ENCODE measurements at places on chromosomes 6 and 20.

GRCh38 chr20:50019466-50020256 lies 36.9 kb downstream of the SNAI1 start:
- DNase-seq: no peak

- no peak for DNase-seq
Measured at GRCh38 chr20:57053793-57054552, 212.5 kb downstream of the BMP7 start.

GRCh38 chr6:83114164-83114563 lies 46.7 kb downstream of the DOP1A start:
- no peak for DNase-seq

GRCh38 chr20:26169506-26169905 lies 472.9 kb upstream of the ZNF337 start:
- no peak for DNase-seq

- no peak for DNase-seq
Measured at GRCh38 chr20:2653556-2654383, 1.3 kb downstream of the NOP56 start.

DNA sequence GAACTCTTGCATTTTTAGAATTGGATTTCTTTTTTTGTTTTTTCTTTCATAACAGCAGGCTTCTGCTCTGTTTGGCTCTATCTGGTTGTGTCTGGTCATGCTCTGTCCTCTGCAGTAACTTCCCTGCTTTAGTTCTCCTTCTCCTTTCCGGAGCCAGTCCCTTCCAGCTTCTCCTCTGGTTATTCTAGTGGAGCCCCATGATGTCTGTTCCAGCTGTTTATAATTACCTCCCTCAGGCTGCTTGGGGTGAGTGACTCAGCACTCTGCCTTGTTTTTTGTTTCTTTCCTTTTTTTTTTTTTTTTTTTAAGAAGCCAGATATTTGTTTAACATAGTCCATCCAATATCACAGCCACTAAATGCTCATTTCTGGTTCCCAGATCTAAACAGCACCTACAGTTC lies 409.6 kb downstream of the MAFB start:
- peak; percentile 91 for DNase-seq

GRCh38 chr20:14956026-14956425 lies 618.6 kb upstream of the FLRT3 start:
- DNase-seq: no peak

DNA sequence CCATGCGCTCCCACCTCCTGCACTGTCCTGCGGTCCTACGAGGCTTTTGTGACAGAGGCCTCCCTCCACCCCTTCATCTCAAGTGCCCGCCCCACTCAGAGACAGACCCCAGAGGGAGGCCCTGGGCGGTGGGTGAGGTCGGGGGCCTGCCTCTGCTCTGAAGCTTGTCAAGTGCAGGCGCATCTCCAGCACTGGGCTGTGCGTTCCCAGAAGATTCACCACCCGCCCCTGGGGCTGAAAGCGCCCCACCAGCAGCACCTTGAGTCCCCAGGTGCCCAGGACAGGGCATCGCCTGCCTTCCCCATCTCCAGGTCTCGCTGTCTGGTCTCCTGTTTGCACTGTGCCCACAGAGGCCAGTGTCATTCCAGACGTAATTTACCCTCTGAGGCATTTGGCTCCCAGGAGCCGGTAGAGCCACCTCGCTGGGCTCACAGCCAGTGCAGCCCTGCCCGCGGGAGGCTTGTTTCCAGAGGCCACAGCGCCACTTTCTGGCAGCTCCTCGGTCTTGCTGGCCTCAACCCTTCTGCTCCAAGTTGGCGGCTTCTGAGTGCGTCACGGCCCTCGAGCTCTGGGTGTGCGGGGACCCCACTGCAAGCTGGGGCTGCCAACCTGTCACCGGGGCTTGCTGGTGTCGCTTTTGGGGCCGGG lies 191.1 kb downstream of the TAF4 start:
- DNase-seq: no peak

GRCh38 chr6:148648754-148649453 lies 97.9 kb upstream of the UST start:
- peak; percentile 68 for DNase-seq

- DNase-seq: peak; percentile 69
Measured at GRCh38 chr6:4790158-4790899, 14.1 kb downstream of the CDYL start.

DNA sequence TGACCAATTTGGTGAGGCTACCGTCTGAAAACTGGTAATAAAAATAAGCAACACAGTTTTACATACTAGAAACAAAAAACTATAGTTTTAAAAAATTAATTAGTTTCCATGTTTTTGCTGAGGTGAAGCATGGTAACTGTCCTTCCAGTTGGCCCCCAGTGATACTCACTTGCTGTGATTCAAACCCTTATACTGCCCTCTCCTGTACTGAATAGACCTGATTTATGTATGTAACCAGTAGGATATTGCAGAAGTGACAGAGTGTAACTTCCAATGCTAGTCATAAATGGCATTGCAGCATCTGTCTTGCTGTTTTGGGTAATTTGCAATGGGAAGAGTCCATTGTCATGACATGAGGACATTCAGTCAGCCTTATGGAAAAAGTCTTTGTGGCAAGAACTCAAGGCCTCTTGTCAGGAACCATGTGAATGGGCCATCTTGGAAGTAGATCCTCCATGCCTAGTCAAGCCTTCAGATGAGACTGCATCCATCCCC lies 8.9 kb upstream of the CHD6 start:
- DNase-seq: peak; percentile 31

DNA sequence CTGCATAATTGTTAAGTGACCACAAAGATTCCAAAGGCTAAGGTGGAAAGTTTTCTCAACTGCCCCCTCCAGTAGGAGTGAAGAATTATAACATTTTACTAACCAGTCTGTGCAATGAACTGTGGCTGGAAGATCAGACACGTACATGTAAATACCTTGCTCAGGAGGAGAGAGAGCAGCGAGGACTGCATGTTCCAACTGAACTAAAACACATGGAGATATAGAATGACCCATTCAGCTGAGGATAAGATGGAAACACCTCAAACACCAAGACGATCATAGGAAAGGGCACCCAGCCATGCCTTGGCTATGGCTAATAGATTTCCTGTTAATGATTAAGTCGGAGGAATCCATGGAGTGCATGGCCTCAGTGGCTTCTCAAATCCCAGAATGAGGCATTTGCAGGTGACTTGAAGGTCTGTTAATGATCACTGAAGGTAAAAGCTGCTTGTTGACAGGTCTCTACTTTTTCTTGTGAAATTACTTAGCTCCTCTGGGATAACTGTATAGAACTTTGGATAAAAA lies 875.6 kb downstream of the TFAP2A start:
- no peak for DNase-seq

DNA sequence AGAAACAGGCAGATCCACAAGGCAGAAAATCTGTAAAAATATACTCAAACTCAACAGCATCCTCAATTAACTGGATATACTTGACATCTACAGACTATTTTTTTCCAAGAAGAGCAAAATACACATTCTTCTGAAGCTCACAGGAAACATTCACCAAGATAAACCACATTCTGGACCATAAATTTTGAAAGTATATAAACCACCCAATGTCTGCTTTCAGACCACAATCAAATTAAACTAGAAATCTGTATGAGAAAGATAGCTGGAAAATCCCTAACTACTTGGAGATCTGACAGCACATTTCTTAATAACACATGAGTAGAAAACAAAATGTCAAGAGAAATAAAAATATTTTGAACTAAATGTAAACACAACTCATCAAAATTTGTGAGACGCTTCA lies 195.5 kb downstream of the ERMARD start:
- no peak for DNase-seq

- DNase-seq: no peak
Measured at GRCh38 chr6:82877213-82878195, 188.1 kb downstream of the UBE3D start.

- DNase-seq: peak; percentile 55
Measured at GRCh38 chr6:36594816-36595643, 868 bp downstream of the SRSF3 start.

GRCh38 chr20:10634211-10634610 lies 39.6 kb downstream of the JAG1 start:
- DNase-seq: no peak

DNA sequence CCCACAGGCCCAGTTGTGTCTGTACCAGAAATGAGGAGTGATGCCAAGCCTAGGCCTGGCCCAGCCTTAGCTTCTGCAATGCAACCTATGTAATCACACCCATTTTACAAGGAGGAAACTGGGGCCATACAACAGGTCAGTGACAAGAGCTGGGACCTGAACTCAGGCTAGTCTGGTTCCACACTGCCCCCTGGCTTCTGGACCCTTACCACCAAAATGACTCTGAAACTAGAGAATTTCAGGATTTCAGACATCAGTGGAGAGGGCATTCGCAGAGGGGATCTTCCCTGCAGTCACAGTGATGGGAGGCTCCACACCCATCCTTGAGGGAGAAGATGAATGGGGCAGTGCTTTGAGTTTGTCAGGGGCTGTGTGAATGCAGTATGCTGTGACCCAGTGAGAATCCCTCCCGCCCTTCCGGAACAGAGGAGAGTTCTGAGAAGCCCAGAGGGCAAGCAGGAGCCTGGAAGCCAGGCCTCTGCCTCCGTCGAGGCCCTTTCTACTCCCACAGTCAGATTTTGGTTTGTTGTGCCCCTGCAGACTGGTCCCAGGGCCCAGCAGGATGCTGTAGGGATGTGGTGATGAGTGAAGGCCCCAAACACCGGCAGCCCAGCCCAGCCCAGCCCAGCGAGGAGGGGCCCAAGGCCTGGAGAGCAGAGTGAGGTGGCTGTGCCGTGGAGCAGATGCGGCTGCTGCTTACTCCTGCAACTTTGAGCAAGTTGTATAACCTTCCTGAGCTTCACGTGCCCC lies 48.1 kb upstream of the MYL9 start:
- no peak for DNase-seq

GRCh38 chr6:164195278-164195941 lies 780.9 kb downstream of the QKI start:
- DNase-seq: no peak

GRCh38 chr6:49736017-49736508 lies 8.1 kb downstream of the CRISP3 start:
- no peak for DNase-seq

GRCh38 chr20:32536851-32537656 lies 48.1 kb downstream of the NOL4L start:
- DNase-seq: peak; percentile 42

GRCh38 chr20:48910347-48910781 lies 11.1 kb upstream of the ARFGEF2 start:
- DNase-seq: peak; percentile 84

GRCh38 chr6:161168281-161168891 lies 105.5 kb downstream of the AGPAT4 start:
- DNase-seq: peak; percentile 36

DNA sequence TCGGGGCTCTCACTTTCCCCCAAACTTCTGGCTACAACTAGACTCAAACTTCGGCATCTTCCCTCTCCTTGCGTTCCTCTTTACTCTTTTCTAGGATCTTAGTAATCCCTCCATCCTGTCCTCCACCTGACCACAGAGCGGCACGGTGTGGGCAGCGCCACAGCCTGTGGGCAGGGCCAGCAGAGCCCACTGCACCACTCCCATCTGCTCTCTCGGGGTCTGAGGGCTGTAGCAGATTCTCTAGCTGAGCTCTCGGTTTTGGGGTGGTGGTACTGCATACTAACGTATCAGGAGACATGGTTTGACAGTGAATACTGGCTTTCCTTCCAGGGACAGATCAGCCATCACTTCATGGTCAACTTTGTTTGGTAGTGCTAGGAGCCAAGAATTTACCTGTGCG lies 57.4 kb downstream of the EZR start:
- no peak for DNase-seq

- DNase-seq: peak; percentile 26
Measured at GRCh38 chr6:28657769-28658465, 132.2 kb downstream of the GPX5 start.

DNA sequence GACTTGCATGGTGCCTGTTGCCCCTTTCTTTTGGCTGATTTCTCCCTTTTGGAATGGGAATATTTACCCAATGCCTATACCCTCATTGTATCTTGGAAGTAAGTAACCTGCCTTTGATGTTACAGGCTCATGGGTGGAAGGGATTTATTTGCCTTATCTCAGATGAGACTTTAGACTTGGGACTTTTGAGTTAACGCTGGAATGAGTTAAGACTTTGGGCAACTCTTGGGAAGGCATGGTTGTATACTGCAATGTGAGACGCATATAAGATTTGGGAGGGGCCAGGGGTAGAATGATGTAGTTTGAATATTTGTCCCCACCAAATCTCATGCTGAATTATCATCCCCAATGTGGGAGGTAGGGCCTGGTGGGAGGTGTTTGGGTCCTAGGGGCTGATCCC lies 75.5 kb downstream of the SYCP2 start:
- no peak for DNase-seq

DNA sequence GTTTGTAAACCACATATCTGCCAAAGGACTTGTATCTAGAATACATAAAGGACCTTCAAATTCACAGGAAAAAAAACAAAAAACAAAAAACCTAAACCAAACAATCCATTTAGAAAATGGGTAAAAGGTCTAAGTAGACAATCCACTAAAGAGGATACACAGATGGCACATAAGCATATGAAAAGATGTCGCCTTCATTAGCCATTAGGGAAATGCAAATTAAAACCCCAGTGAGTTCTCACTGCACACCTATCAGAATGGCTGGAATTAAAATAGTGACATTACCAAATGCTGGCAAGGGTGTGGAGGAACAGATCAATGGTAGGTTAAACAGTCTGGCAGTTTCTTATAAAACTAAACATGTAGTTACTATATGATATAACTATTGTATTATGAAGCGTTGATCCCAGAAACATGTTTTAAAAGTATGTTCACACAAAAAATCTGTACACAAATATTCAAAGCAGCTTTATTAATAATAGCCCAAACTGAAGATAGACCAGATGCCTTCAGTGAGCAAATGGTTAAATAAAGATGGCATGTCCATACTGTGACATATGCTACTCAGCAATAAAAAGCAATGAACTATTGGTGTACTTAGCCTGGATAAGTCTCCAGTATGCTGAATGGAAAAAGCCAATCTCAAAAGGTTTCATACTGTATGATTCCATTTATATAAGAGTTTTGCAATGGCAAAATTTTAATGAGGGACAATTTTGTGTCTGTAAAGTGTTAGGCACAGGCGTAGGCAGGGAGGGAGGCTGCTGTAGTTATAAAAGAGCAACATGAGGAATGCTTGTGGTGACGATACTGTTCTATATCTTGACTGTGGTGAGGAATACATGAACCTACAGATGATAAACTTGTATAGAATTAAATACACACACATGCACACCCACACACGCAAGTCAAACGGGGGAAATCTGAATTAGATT lies 43.9 kb downstream of the PLCB1 start:
- no peak for DNase-seq

- no peak for DNase-seq
Measured at GRCh38 chr6:45667766-45668165, 290.0 kb upstream of the SUPT3H start.

DNA sequence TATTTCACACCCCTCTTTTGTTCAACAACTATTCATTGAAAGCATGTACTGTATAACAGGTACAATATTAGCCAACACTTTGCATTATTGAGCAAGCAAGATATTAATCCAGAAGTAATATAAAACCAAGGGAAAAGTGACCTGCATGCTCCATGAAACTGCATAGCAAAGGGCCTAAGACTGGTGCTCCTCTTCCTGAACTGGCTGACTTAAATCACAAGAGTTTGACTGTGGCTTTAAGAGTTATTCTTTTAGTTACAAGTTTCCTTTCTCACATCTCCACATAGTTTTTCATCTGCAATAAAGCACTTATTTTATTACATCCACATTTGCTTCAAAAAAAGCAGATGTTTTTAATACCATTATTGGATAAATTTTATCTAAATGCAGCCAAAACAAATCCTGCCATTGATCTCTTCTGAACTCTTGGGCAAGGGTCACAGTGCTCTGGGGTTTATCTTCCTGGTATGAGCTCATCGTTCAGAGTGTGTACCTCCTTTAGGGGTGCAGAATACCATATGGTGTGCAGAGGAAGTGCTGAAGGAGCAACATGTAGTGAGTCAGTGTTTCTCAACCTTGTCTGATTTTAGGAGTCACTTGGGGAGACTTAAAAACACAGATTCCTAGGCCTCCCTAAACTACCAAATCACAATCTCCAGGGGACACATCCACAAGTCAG lies 1225.9 kb upstream of the MAP3K7 start:
- DNase-seq: no peak

Data from inflammatory macrophage (primary cell).